ENCODE measurements at places on chromosomes 5 and 9.

DNA sequence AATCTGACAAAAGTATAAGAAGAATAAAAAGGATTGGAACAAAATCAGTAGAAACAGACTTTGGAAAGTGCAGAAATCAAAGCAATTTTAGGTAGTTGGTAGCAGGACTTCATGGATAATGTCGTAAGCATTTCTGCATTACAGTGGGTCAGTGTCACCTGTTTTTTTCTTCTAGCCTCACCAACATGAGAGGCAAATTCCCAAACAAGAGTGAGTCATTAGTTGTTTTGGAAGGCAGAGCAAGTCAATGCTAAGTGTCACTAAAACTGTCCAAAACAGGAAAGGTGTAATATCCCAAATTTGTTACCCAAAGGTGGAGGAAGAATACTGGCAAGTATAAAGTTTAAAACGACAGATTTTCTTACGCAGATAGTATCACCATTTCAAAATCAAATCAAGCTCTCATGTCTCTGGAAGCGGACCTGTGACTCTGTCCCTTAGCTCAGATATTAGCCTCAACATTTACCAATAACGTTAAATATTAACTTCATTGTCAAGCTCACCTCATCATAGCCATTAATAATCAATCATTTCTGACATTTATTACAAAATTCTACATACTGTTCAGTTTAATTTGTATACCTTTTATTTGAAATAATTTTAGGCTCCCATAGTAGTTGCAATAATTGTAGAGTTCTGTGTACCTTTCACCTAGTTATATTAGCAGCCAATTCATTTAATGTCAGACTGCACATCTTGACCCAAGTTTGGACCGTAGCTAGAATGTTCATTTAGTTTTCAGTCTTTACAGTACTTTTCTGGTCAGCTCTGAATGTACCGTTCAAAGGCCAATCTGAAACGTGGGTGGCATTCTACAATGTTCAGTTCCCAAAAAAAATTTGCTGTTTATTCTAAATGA lies 901.2 kb upstream of the COX7C start:
- no peak for DNase-seq

- no peak for DNase-seq
Observed at GRCh38 chr5:136012041-136012804, 16.6 kb upstream of the TGFBI start.

DNA sequence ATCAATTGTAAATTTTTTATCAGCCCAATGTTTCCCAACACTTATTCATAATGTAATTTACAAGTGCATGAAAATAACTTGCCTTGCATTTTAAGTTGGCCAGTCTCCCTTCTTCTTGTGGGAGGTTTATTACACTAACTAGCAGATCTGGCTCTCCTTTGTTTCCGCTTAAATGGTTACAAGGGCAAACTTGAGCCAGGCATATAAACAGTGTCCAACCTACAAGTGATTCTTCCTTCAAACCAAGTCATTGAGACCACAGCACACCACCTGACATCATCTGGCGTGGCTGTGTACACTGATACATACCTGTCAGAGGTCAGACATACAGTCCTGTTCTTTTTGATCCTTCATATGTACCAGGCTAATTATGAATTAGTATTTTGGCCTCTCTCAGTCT lies 80.1 kb downstream of the ALDH1A1 start:
- no peak for DNase-seq

- no peak for DNase-seq
Observed at GRCh38 chr9:95249986-95250385, 67.5 kb downstream of the FANCC start.

DNA sequence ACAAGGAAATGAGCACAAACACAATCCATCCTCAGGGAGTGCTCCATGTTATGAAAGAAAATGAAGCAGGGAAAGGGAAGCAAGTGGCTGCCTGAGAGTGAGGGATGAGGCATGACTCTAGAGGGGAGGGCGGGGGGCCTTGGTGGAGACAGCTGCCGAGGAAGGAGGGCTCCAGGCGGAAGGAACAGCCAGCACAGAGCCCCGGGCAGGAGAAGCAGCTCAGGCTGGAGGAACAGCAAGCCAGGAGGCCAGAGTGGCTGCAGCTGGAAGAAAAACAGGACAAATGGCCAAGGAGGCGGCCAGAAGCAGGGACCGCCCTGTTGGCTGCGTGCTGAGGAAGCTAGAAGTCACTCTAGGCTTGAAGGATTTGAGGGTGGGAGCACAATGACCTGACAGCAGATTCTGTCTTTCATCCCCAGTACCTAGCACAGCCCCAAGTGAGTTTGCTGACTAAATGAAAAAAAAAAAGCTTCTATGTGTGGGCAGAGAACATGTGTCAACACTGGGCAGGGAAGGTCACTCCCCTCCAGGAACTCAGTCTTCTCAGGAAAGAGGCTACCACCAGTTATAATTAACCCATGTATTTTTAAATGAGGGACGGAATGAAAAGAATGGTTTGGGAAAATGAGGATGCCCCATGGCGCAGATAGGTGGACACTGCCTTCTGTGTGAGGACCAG lies 142.8 kb downstream of the DCP2 start:
- DNase-seq = no peak

- DNase-seq = no peak
Observed at GRCh38 chr9:133539991-133540697, 5.6 kb downstream of the ADAMTSL2 start.

DNA sequence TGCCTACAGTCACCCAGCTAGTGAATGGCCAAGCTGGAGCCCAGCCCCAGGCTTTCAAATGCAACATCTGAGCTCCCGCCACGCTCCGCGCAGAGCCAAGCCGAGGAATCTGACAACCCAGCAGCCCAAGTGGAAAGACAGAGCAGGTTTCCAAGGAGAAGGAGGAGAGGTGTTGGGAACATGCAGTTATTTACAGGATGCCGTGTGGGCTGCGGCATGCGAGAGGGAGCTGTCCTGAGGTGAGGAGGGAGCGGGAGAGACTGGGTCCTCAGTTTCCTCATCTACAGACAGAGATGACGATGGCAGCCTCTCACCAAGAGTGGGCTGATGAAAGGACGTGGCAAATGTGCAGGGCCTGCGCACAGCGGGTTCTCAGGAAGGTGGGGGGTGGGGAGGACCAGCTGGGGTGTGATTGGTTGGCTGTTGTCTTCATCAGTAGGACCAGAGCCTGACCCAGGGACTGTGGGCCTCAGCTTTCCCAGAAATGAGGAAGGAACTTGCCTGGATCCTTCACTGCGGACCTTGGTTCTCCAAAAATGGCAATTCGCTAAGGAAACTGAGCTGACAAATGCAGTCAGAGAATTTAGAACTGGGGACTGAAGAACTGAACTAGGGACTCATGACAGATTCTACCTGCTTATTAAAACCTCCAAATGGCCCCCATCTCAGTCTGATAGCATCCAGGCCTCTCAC lies 14.8 kb upstream of the CPLX2 start:
- no peak for DNase-seq

GRCh38 chr5:150215979-150216944 lies 26.4 kb downstream of the SLC6A7 start:
- no peak for DNase-seq

GRCh38 chr9:70693186-70693585 lies 278.7 kb upstream of the KLF9 start:
- no peak for DNase-seq

DNA sequence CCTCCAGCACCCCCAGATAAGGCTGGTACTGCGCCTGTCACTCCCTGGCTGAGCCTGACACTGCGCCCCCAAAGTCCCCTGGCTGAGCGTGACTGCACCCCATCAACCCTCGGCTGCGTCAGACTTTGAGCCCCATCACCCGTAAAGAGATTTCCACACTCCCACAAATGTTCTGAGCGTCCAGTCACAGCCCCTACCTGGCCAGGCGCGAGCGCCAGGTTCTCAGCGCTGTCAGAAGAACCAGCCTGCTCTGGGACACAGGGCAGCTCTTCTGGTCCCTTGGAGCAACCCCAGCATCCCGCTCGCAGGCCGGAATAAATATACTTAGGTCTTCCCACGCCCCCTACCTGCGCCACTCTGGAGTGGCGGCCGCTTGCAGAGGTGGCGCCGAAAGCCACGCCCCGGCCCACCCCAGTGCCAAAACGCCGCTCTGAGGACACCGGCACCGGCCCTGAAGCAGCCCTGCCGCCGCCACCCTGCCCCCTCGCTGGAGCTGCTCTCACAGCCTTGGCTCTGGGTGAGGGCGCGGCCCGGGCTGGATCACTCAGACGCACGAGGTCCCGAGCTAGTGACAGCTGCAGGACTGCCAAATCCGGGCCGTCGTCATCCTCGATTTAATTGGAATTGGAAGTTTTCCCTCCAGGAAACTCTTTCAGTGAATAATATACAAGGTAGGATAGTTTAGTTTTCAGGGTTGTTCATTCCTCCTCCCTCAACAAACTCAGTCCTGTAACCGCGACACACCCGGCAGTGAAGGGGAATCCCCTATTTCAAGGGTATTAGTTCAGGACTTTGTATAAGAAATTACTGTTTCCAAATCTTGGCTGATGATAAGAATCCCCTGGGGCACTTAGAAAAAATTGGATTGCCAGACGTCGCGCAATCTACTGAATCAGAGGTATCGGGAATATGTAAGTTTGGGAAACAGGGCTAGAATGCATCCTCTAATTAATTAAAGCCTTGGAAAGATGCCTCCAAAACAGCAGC lies 1.2 kb upstream of the CEMIP2 start:
- DNase-seq = no peak

- no peak for DNase-seq
Observed at GRCh38 chr5:146944764-146945616, 66.4 kb upstream of the PPP2R2B start.

Measured in fibroblast of the conjunctiva (primary cell).